ENCODE measurements at places on chromosomes 1 and 21.

- no peak for DNase-seq
These were observed 143.1 kb downstream of the TGFBR3 start for GRCh38 chr1:91742848-91743292.

GRCh38 chr21:21631961-21632360 is 633.8 kb downstream of the NCAM2 start:
- DNase-seq: no peak

- no peak for DNase-seq
These were observed 66.4 kb upstream of the CASZ1 start for GRCh38 chr1:10862743-10863335.

DNA sequence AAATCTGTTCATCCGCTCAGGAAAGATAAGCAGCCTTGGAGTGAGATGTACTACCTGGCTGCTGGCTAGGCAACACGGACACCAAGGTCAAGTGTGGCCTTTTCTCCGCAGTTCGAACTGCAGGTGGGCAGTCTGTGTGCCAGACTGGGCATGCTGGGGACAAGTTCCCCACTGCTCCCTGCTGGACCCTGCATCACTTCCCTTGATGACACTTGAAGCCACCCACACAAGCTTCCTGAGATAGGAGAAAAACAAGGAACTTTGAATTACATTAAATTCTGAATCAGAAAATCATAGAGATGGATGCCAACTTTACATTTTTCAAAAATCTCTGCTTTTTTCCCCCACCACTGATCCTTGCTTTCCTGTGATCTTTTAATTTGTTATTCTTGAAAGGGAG is 38.3 kb downstream of the BEND5 start:
- DNase-seq: no peak

DNA sequence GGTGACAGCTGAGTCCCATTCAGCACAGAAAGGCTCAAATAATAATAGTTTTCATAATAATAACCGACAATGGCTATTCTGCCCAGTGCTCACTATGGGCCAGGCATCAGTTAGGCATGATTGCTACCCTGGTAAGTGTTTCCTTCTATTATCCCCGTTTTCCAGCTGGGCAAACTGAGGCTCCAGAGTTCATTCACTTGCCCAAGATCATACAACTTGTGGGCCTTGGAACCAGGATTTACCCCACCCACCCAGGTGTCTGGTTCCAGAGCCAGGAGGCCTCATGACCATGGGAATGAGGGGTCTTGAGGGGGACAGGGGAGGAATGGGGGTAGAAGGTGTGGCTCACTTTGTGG is 518 bp downstream of the PLOD1 start:
- no peak for DNase-seq

All from stimulated activated CD4-positive, alpha-beta T cell treated with anti-CD3 and anti-CD28 coated beads, Interleukin-1b, Interleukin-23, amount 100 ng/mL, for 24 hours (primary cell).